ENCODE measurements at places on chromosomes 11 and 22. TPM values are rescaled to one million over a fixed set of nuclear protein-coding genes. Genes with fewer than 3 reads are reported as not detected.

The CHRM4 gene
- polyA plus RNA-seq, result 13.5 TPM

The KCTD14 gene
- polyA plus RNA-seq, result 3.8 TPM

- no peak for DNase-seq
Measured at GRCh38 chr11:110250168-110250567, 46.2 kb downstream of the RDX start.

DNA sequence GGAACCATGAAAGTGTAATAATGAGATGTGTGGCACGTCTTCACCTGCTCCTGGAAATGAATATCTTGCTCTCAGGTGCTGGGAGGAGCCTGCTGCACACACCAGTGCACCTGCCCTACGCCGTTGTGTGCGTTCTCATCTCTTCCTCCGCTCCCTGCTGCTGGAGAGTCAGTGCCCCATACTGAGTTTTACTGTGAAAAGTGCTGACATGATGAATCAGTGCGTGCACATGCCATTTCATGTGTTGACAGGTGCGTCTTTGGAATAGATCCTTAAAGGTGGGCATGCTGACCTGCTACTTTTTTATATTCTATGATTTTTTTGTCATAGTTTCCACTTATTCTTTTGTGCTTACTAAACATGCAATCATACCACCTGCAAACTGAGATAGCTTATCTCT is 1015.8 kb downstream of the BRD1 start:
- DNase-seq, result no peak

DNA sequence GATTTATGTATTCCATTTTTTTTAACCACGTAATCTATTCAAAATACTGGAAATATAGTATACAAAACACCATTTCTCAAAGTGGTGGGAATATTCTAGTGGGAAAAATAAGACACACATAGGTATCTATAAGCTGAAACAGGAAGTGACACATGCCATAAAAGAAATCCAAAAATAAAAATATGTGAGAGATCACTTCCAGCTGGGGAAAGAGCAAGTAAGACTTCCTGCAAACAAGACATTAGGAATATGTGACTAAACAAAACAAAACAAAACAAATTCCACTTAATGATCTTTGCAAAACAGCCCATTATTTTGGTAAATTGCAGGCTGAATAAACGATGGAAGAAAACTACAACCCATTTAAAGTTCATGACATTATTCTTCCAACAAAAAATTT is 107.3 kb upstream of the CEP126 start:
- no peak for DNase-seq

DNA sequence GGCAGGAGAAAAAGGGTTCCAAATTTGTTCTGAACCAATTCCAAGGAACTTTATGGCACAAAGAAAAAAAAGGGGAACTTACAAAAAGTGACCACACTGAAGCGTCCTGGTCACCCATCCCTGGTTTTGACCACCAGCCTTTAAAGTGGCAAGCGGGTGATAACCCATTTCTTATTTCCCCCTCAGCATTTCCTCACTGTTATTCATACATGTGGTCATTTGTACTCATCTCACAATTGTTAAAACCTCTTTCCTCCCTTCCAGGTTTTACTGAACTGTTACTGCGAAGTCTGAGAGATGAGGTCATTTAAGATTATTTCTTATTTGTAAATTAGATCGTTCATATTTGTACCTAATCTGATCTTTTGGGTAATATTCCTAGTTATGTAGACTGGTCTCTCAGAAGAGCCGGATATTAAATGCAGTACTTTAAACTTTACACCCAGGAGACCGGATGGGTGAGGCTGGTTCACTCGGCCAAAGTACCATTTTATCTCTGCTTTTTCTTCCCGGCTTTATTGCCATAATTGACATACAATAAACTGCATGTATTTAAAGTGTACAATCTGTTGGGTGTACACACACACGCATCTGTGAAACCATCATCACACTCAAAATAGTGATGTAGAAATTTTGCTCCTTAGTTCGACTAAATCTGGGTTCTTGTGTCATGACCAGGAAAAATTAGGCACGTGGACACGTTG is 47.0 kb downstream of the CDPF1 start:
- DNase-seq, result no peak
